GM20000 (cell line): ENCODE measurements at places on chromosomes 5 and 9.

DNA sequence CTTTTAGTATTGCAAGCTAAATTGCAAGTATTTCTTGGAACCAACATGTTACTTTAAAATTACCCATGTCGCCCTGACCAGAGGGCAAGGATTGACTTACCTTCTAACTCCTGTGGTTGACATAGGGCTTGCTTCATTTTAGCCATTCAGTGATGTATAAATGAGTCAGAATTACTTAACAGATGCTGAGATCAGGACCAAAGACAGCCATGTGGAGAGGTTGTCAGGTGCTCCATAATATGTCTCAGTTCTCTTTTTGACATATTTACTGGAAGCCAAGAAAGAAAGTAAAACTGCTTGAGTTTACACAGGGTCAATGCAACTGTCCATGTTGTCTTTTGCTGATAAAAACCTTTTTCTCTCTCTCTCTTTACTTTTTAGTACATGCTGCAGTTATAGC is 33.2 kb downstream of the F2RL2 start:
- DNase-seq, result peak; percentile 42

DNA sequence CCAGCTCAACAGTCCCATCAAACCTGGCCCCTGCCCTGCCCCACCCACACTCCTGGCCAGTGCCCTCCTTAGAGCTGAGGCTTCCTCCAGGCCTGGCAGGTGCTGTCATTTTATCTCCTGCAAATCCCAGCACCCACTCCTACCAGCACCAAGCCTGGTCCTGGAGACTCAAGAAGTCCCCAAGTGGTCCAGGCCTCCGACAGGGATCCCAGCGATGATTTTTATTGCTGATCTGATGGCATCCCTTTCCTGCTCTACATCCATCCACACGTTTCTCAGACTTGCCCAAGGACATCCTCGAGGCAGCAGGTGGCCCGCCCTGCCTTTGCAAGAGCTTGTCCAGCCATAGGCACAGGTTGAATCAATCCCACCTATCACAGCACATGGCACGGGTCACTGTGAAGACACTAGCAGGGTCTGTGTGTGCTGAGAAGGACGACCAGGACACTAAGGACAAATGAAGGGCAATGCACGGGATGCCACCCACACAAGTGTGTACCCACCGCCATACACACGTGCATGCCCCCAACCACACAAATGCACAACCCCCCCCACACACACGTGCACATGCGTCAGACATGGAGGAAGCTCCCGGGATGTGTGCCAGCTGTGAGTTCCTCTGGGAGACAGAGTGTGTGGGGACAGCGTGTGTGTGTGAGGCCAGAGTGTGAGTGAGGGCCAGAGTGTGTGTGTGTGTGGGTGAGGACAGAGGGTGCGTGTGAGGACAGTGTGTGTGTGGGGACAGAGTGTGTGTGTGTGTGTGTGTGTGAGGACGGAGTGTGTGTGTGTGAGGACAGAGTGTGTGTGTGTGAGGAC is 62.4 kb upstream of the UBAC1 start:
- no peak for DNase-seq

DNA sequence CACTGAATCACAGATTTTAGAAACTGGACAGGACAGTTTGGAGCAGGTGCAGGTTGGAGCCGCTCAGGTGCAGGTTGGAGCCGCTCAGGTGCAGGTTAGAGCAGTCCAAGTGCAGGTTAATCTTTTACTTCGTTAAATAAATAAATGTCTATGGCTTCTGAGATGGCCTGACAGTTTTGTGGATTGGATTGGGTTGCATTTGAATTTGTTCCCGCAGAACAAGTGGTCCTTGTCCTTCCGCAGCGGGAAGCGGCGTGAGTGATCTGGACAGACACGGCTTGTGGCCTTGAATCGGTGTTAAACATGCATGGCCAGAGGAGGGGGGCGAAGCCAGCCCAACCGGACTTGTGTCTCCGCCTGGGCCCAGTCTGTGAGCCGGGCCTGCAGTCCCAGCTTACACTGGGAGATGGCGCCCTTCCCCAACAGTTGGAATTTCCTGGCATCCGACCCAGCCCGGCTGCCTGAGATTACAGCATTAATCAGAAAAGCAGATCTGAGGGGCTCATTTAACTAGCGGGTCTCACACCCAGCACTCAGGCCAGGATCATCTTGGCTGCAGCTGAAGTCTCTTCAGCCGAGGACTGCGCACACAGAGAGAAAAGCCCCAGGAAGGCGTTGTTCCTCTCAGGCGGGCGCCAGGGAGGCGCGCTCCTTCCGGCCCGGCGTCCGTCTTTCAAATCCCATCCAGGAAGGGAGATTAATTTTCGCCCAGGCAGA is 1.5 kb upstream of the OLFM1 start:
- peak; percentile 78 for DNase-seq

- no peak for DNase-seq
Measured at GRCh38 chr5:179865491-179866240, 7.0 kb upstream of the MRNIP start.

- no peak for DNase-seq
Measured at GRCh38 chr5:74241751-74242140, 398.8 kb downstream of the ENC1 start.

DNA sequence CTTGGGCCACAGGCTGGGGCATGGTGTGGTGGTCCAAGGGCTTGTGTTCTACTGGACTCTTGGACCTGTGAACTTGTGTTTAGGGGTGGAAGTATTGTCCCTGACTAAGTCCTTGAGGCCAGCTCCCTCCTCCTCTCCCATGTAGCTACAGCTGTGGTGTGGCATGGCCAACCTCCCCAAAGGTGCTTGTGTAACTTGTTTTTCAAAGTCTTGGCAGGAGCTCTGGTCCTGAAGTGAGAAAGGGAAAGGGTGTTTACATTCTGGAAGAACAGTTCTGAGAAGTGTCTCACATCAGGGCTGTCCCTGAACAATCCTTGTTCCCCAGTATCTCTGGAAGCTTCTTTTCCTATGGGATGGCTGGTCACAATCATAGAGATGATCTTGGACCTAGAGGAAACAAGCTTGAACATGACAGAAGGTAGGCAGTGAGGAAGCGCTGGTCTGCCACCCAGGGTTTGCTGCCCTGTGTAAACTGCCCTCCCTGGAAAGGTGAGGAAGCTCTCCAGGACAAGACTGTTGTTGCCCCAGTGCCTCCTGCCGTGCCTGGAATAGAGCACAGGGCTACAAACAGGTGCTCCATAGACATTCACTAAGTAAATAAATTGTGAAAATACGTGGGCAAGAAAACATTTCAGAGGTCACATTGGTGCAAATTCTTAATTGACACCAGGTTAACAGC is 64.6 kb upstream of the KLF9 start:
- no peak for DNase-seq

GRCh38 chr5:67925511-67925910 is 290.0 kb upstream of the PIK3R1 start:
- no peak for DNase-seq

GRCh38 chr5:170818232-170818631 is 34.7 kb downstream of the GABRP start:
- no peak for DNase-seq

GRCh38 chr9:134676886-134677285 is 35.3 kb downstream of the COL5A1 start:
- no peak for DNase-seq

DNA sequence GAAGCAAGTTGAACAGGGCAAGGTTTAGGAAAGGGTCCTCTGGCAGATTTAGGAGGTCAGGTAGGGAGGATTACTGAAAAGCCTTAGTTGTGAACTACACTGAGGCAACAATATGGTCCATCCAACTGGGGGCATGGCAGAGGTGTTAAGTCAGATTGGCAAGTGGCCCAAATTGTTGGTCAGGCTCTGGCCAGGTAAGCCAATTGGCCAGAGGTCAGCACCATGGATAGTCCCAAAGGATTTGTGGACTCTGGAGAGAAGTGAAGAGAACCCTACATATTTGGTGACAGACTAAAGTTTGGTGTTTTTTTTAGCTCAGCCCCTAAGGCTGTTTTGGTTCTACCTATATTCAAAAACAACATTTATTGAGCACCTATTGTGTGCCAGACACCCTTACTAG is 39.1 kb upstream of the RASGRF2 start:
- no peak for DNase-seq

- no peak for DNase-seq
Measured at GRCh38 chr5:33800241-33800950, 91.4 kb downstream of the ADAMTS12 start.

DNA sequence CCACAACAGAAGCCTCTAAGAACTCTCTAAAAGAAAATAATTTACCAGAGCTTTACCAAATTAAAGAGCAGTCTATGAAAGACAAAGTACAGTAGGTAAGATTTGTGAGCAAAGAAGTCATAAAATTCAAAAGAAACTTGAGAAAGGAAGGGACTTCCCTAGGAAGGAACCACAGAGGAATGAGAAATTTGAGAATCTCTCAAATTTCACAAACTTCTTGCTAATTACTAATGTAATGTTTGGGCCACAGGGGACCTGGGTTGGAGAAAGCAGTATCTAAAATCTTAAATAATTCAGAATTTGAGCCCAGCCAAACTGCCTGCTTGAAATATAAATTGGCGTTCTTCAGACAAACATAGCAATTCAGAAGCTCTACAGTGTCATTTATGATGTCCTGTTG is 225.0 kb upstream of the PRR16 start:
- no peak for DNase-seq

DNA sequence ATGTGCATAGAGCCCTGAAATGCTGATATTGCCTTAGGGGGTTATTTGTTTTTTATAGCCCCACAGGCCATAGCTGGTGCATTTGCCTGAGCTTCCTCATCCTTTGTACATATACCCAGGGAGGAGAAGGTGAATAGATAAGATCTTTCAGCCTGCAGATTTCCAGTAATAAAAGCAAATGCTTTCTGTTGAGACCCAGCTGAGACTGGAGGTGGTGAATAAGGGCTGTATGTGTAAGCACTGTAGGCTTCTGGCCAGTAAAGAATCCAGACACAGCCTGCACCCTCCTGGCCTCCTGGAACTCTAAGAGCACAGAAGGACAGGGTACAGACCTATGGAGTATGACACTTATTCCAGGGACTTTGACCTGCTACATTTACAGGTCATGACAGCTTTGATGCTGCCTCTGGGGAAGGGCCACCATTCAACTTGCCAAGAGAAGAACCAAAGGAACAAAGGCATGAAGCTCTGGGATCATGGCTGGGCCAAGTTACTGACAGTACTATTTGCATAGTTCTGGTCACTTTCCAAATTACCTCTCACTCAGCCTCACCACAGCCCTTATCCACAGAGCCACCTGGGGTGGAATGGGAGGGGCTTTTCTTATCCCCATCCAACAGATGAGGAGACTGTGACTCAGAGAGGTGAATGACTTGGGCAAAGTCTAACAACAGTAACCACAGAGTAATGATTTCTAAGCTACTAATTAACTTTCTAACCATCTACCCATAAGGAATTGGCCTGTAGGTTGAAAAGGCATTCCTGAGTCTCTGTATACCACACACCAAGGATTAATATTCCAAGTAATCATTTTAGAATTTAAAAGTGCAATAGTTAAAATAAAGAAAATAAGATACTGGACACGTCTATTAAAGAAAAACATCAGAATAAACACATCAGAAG is 604.5 kb upstream of the KLF4 start:
- DNase-seq, result no peak
